Hippocampal formation (tissue), 2 donors: ENCODE measurements at places on chromosomes 4 and X.

- no peak for DNase-seq
Measured at GRCh38 chr4:67468830-67469229, 76.5 kb downstream of the CENPC start.

DNA sequence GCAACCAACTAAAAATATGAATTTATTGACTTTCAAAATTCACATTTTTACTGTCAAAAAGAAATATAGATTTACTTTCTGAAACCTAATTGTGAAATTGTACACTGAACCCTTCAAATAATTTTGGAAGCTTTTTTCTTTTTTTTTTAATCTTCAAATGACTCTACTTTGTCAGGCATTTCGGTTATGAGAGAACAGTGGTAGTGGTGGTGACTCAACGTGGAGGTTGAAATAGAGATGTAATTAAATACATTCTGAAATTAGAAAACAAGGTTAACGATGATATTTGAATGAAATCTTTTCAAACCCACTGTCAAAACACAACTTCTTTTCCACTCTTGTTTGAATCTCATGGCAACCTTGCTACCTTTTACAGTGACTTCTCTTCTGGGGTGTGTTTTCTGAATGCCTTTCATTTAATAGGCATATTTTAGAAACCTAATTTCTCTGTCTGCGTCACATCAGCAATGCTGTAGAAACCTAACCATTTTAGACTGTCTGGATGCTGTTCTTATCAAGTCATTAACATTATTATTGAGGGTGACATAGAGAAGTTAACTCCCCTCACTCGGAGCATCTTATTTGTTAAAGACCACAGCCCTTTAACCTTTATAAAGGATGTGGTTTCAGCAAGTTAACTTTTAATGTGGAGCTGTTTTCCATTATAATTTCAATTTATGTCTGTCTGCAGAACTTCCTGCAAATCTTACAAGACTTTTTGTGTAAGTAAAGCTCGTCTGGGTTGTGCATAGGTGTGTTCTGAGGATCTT, 136.8 kb downstream of the PCDH7 start:
- DNase-seq, result no peak

DNA sequence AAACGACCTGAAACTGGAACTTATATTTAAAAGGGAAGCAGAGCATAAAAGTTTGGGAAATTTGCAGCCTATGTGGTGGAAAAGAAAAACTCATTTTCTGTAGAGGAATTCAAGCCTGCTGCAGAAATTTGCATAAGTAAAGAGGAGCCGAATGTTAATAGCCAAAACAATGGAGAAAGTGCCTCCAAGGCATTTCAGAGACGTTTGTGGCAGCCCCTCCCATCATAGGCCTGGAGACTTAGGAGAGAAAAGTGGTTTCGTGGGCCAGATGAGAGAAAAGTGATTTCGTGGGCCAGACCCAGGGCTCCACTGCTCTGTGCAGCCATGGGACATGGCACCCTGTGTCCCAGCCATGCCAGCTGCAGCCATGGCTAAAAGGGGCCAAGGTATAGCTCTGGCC, 361.9 kb downstream of the PCDH19 start:
- DNase-seq, result no peak

- no peak for DNase-seq
Measured at GRCh38 chr4:2935762-2936743, 27.2 kb downstream of the NOP14 start.

DNA sequence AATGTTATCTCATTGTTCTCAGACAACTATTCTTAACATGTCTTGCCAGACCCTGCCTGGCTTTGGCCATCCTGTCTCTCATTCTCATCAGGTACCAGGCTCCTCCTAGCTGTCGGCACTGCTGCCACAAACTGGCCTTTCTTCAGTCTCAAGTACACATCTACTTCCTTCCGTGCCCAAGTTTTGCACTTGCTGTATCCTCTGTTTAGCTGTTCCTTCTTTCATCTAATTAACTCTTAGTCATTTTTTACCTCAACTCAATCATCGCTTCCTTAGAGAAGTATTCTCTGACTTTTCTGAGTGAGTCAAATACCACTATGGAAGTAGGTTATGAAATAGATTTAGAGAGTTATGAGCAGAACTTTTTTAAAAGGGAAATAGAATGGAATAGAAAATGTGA, 19.7 kb downstream of the CXCL3 start:
- no peak for DNase-seq

GRCh38 chrX:53547668-53548067, 113.5 kb upstream of the HSD17B10 start:
- no peak for DNase-seq

- no peak for DNase-seq
Measured at GRCh38 chr4:81030981-81031791, 678 bp downstream of the BMP3 start.

GRCh38 chr4:33283818-33284217, 2563.6 kb downstream of the PCDH7 start:
- DNase-seq, result no peak

- DNase-seq, result no peak
Measured at GRCh38 chr4:3111461-3111860, 37.0 kb downstream of the HTT start.

- DNase-seq, result no peak
Measured at GRCh38 chrX:38662640-38663039, 101.3 kb downstream of the TSPAN7 start.

- DNase-seq, result no peak
Measured at GRCh38 chr4:128307123-128307571, 19.5 kb upstream of the PGRMC2 start.

GRCh38 chrX:14232688-14233087, 203.0 kb upstream of the GEMIN8 start:
- DNase-seq, result no peak

DNA sequence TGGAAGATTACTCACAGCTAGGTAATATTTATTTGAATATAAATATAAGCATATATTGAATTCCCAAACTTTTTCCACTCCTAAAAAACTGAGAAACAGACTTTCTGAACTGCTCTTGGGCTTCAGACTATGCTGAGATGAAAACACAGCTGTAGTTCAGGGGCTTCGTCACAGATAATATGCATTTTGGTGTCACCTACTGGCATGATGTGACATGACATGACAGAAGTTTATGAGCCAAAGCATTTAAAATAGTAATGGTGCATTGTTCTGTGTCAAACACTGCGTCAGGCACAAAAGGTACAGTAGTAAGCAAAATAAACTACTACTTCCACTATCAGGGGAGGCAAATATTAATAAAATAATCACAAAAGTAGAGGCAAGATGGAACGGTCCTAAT, 171.3 kb downstream of the BTC start:
- no peak for DNase-seq

- no peak for DNase-seq
Measured at GRCh38 chrX:1341545-1342184, 5.1 kb downstream of the IL3RA start.

GRCh38 chrX:47611489-47611888, 8.2 kb downstream of the SYN1 start:
- DNase-seq, result no peak

GRCh38 chrX:106726485-106727437, at the start of gene RNF128:
TSS of gene RNF128 (plus strand) at chrX:106726701. CDS start at chrX:106726914, 213 bp downstream.
- peak; percentile 3 for DNase-seq

DNA sequence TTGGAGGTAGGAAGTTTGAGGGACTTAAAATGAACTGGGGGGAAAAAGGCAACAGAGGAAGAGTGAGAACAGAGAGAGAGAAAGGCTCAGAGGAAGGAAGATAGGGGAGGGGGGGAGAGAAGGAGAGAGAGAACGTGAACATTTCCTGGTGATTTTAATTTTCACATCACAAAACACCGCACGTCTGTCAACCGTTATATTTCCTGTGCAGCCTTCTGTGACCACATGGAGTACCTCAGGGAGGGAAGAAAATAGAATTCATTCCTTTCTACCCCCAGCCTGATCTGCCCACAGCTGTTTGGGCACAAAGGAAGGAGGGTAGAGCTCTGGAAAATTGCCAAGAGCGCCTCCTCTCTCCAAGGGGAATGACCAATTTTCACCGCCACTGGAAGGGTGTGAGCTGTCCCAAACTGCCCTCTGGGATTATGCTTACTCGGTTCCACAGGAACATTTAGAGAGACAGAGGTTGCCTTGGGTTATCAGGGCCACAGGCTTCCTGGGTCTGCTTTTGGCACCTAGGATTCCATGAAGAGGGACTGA, 135.7 kb upstream of the MAMLD1 start:
- DNase-seq, result no peak

GRCh38 chr4:170988446-170988845, 824.8 kb upstream of the GALNTL6 start:
- DNase-seq, result no peak

DNA sequence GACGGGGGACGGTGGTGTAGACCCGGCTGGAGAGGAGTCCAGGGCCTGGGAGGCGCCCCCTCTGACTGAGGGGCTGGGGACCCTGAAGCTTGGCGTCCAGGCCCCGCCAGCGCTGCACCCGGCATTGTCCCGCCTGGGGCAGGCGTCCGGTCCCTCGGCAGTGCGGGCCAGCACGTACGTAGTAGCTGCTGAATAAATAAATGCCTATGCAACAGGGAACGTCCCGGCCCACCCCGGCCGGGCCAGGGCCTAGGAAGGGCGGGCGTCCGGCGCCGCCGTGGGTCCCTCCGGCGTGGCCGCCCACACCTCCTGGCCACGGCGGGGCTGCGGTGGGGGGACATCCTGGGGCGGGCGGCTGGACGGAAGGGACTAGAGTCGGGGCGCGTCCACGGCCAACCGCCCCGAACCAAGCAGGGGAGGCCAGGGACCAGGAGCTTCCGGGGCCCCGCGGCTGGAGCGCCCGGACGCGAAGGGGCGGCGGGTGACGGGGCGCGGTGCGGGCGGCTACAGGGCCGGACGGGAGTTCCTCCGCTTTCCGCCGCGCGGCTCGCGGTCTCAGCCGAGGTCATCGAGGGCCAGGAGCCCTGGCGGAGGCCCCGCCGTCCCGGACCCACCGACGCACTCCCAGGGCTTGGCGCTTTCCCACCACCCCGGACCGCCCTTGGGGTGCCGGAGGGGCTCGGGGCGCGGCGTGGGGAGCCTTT, 886 bp upstream of the WWC2 start:
- peak; percentile 29 for DNase-seq

DNA sequence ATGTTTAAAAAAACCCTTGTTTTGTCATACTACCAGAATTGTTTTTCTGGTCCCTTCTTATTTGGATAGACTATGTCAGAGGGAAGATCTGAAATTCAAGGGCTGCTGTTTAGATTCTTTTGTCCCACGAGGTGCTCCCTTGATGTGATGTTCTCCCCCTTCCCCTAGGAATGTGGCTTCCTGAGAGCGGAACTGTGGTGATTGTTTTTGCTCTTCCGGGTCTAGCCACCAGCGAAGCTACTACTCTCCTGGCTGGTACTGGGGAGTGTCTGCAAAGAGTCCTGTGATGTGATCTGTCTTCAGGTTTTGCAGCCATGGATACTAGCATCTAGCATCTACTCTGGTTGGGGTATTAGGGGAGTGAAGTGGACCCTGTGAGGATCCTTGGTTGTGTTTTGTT, 271.1 kb downstream of the DCAF12L2 start:
- DNase-seq, result no peak

DNA sequence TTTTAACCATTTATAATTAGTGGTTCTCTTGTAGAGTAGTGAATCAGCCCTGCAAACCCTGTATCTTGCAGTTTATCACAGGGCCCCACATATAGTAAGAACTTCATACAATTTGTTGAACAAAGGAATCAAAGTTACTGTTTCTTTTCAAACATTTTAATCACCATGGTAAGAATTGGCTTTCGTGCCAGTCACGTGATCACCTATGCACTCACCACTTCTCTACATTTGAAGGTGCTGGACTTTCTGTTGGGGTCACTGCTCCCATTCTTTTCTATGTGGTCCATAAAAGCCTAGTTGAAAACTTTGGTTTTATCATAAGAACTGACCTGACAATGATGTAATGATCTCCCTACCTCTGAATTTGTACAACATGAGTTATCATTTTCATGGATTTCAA, 426.4 kb upstream of the CPEB2 start:
- no peak for DNase-seq

- no peak for DNase-seq
Measured at GRCh38 chrX:68844581-68844980, 15.8 kb downstream of the EFNB1 start.

- no peak for DNase-seq
Measured at GRCh38 chrX:74890676-74891430, 34.4 kb downstream of the NEXMIF start.

DNA sequence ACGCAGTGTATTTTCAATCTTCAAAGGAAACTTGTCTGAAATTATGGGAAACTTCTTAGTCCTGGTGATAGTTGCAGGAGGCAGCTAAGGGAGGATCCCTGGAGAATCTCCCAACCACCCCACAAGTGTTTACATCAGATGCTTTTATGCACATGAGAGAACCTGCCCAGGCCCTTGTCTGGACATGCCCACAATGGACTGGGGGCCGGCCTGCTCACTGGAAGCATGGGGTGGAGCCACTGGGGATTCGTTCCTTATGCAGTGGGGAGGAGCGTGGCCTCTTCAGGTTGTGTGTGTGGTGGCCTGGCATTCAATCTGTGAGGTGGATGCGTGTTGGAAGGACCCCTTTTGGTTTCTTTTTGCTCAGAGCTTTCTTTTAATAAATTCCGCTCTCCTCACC, 398.7 kb upstream of the PPP1R2C start:
- DNase-seq, result no peak

GRCh38 chr4:96317891-96318290, 478.0 kb downstream of the PDHA2 start:
- DNase-seq, result no peak

DNA sequence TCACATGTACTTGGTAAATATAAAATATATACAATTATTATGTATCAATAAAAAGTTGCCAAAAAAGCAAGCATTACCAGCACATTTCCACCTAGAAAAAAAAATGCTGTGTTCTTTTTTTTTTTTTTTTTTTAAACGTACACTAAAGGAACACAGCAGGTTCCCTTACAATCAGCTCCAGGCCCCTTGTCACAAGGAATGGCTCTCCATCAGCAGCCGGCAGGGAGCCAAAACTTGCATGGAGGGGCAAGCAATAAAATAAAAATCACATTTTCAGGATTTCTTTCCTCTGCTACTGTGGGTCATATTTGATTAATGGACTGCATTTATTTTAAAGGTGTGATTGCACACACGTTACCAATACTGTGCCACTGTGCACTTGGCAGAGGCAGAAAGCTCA, 460.3 kb downstream of the GPAT3 start:
- DNase-seq, result no peak

- DNase-seq, result no peak
Measured at GRCh38 chrX:13190051-13190450, 129.8 kb downstream of the ATXN3L start.
